Naive thymus-derived CD4-positive, alpha-beta T cell (primary cell): ENCODE measurements at places on chromosomes 7 and 10. TPM values are rescaled to one million over a fixed set of nuclear protein-coding genes. Genes with fewer than 3 reads are reported as not detected.

- no peak for DNase-seq
These were observed 92.5 kb downstream of the ELAPOR2 start for GRCh38 chr7:86966916-86967315.

FFAR4 gene
- not detected for total RNA-seq

CYP3A4 gene
- not detected for total RNA-seq

PAPSS2 gene
- total RNA-seq: 0.21 TPM

CABCOCO1 gene
- not detected in 2 replicates for total RNA-seq

PRLHR gene
- not detected for total RNA-seq

ATE1 gene
- 23.0 and 25.1 TPM in 2 replicates for total RNA-seq

PHF14 gene
- 31.2 TPM for total RNA-seq

GRCh38 chr10:4034907-4035598 lies 250.0 kb upstream of the KLF6 start:
- DNase-seq: peak; percentile 6

GRCh38 chr10:67506083-67506756 lies 189.8 kb downstream of the CTNNA3 start:
- no peak for DNase-seq
